Activated T-cell treated with anti-CD3 and anti-CD28 coated beads, Interleukin-2, amount 50 U/mL, for 72 hours (primary cell): ENCODE measurements at places on chromosomes 13 and 19.
A peak's percentile ranks its signal among the peaks of the same experiment; 100 is the strongest.

- H3K36me3 ChIP-seq = no peaks in the 10 kb centered on the region
- no peak overlapping the region for H3K27ac ChIP-seq
- peaks cover 69% of the 10 kb centered on the region for H3K27me3 ChIP-seq
- peaks cover 22% of the 10 kb centered on the region for H3K4me1 ChIP-seq
- DNase-seq = no peak
These were observed 3.3 kb upstream of the KLK15 start for GRCh38 chr19:50836543-50837195.

GRCh38 chr13:31556376-31556775 lies 182.9 kb upstream of the RXFP2 start:
- H3K27ac ChIP-seq = no peak overlapping the region
- no peaks in the 10 kb centered on the region for H3K27me3 ChIP-seq
- no peak overlapping the region for H3K4me3 ChIP-seq
- DNase-seq = no peak
- H3K4me1 ChIP-seq = no peaks in the 10 kb centered on the region

GRCh38 chr19:664913-665443 lies 2.0 kb upstream of the RNF126 start:
- H3K4me1 ChIP-seq = peaks cover 36% of the 10 kb centered on the region
- peaks cover 3% of the 10 kb centered on the region for H3K36me3 ChIP-seq
- DNase-seq = peak; percentile 87
- H3K27ac ChIP-seq = peak overlapping the region; percentile 30
- H3K27me3 ChIP-seq = no peaks in the 10 kb centered on the region

GRCh38 chr19:35379992-35380391 lies 9.1 kb downstream of the GPR42 start:
- no peak overlapping the region for H3K27ac ChIP-seq
- peaks cover 53% of the 10 kb centered on the region for H3K27me3 ChIP-seq
- no peak for DNase-seq
- peaks cover 6% of the 10 kb centered on the region for H3K36me3 ChIP-seq

DNA sequence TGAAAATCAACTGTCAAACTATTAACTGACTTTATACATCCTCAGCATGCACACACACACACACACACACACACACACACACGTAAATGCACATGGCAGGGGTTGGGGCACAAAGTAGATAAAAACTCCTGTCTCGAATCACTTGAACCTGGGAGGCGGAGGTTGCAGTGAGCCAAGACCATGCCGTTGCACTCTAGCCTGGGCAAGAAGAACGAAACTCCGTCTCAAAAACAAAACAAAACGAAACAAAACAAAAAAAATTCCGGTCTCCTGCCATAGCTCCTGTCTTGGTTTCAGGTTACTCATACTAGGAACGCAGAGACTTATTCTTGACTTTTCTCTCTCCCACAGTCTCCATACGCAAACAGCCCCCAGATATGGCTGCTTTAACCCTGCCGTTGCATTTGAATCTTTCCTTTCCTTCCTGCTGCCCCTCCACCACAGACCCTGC lies 148.9 kb downstream of the SHISA2 start:
- H3K27ac ChIP-seq = no peak overlapping the region
- DNase-seq = peak; percentile 28
- H3K4me1 ChIP-seq = peaks cover 24% of the 10 kb centered on the region
- H3K4me3 ChIP-seq = no peak overlapping the region
- H3K27me3 ChIP-seq = peaks cover 15% of the 10 kb centered on the region

DNA sequence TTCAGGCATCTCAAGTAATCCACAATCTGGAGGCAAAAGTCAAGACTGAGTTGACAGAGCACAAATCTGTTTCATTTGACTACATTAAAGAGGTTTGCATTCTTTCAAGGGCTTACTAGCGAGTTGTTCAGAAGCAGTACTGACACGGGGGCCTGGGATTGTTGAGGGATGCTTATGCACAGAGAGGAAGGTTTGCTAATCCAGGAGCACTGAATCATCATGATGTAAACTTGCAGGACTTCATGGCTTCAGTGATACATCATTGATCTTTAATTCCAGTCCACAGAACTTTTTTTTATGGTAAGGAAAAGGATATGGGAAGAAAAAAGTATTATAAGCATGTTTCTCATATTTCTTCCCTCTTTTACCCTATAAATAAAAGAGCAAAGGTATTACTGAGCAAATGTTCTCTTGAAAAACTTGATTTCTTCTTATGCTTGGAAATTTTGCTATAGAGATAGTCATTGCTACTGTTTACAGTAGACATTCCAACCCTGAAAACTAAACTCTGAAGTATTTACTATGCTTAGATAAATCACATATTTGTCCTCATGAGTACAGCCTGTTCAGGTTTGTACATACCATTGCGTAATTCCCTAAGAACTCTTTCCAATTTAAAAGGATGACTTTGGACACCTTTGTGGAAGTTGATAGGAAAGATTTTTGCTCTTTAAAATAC lies 65.8 kb upstream of the KPNA3 start:
- H3K4me3 ChIP-seq = no peak overlapping the region
- peaks cover 3% of the 10 kb centered on the region for H3K36me3 ChIP-seq
- H3K4me1 ChIP-seq = no peaks in the 10 kb centered on the region
- H3K27me3 ChIP-seq = peaks cover 9% of the 10 kb centered on the region
- no peak for DNase-seq
- no peak overlapping the region for H3K27ac ChIP-seq

DNA sequence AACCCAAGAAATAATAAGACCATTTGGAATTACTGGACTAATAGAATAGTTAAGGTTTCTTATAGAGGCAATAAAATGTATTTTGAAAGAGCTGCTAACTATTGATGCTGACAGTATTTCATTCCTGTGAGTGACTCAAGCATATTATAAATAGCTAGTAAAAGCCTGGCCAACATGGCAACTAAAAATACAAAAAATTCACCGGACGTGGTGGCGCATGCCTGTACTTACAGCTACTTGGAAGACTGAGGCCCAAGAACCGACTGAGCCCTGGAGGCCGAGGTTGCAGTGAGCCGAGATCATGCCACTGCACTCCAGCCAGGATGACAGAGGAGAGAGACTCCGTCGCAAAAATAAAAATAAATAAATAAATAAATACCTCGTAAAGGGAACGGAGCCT lies 5.4 kb upstream of the ICAM3 start:
- H3K4me3 ChIP-seq = no peak overlapping the region
- H3K27me3 ChIP-seq = no peaks in the 10 kb centered on the region
- H3K4me1 ChIP-seq = peaks cover 12% of the 10 kb centered on the region
- no peak for DNase-seq
- no peaks in the 10 kb centered on the region for H3K36me3 ChIP-seq

GRCh38 chr19:48982280-48982679 lies 10.8 kb downstream of the GYS1 start:
- H3K27me3 ChIP-seq = no peaks in the 10 kb centered on the region
- no peak for DNase-seq
- no peaks in the 10 kb centered on the region for H3K36me3 ChIP-seq
- no peak overlapping the region for H3K27ac ChIP-seq
- peaks cover 3% of the 10 kb centered on the region for H3K4me1 ChIP-seq

DNA sequence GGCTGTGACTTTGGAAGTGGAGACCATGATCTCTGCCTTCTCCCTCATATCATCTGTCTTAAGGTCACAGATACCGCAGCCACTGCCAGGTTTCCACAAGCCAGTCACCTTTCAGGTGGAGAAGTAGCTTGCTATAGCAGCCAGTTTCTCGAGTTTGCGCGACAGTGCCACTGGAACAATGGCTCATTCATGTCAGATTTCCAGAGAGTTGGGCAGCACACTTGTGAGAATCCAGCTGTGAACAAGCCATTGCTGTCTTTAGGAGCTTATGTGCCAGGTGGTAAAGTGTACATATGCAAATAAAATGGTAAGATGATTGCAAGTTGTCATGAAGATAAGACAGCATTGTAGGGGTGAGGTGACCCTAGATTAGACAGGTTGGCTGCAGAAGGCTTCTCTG lies 22.3 kb downstream of the GARRE1 start:
- no peak for DNase-seq
- no peaks in the 10 kb centered on the region for H3K27me3 ChIP-seq
- no peaks in the 10 kb centered on the region for H3K36me3 ChIP-seq
- peak overlapping the region; percentile 47 for H3K4me3 ChIP-seq
- H3K27ac ChIP-seq = peak overlapping the region; percentile 13
- peaks cover 49% of the 10 kb centered on the region for H3K4me1 ChIP-seq

GRCh38 chr13:110809871-110810486 lies 96.5 kb downstream of the ING1 start:
- no peaks in the 10 kb centered on the region for H3K36me3 ChIP-seq
- no peak overlapping the region for H3K27ac ChIP-seq
- H3K27me3 ChIP-seq = peaks cover 59% of the 10 kb centered on the region
- no peak for DNase-seq

- no peak overlapping the region for H3K4me3 ChIP-seq
- no peaks in the 10 kb centered on the region for H3K4me1 ChIP-seq
- no peaks in the 10 kb centered on the region for H3K36me3 ChIP-seq
- no peaks in the 10 kb centered on the region for H3K27me3 ChIP-seq
- no peak overlapping the region for H3K27ac ChIP-seq
- DNase-seq = no peak
These were observed 703.3 kb upstream of the ARGLU1 start for GRCh38 chr13:107271227-107271626.

DNA sequence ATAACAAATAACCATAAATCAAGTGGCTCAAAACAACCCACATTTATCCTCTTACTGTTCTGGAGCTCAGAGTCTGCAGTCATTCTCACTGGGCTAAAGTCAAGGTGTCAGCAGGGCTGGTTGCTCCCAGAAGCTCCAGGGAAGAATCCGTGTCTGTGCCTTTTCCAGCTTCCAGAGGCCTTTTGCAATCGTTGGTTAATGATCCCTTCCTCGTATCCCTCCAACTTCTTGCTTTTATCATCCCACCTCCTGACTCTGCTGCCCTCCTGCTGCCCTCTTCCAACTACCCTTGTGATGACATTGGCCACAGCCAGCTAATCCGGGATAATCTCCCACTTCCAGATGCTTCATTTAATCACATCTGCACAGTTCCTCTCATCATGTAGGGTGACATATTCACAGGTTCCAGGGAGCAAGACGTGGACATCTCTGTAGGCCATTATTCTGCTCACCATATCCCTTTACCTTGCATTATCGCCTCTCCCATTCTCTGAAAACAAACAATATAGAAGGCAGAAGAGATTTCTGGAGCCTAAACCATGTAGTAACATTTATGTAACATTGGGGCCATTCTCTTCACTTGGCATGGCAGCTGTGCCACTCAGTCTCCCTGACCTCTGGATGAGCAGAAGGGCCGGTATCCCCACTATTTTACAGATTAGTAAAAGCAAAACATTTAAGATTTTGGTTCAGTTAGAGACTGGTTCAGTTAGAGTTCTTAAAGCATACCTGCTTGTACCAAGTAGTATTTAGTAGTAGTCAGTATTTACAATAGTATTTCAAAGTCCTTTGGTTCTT lies 53.5 kb downstream of the RFC3 start:
- DNase-seq = no peak
- H3K4me3 ChIP-seq = no peak overlapping the region
- H3K27ac ChIP-seq = no peak overlapping the region
- no peaks in the 10 kb centered on the region for H3K27me3 ChIP-seq
- H3K36me3 ChIP-seq = no peaks in the 10 kb centered on the region
- H3K4me1 ChIP-seq = no peaks in the 10 kb centered on the region

DNA sequence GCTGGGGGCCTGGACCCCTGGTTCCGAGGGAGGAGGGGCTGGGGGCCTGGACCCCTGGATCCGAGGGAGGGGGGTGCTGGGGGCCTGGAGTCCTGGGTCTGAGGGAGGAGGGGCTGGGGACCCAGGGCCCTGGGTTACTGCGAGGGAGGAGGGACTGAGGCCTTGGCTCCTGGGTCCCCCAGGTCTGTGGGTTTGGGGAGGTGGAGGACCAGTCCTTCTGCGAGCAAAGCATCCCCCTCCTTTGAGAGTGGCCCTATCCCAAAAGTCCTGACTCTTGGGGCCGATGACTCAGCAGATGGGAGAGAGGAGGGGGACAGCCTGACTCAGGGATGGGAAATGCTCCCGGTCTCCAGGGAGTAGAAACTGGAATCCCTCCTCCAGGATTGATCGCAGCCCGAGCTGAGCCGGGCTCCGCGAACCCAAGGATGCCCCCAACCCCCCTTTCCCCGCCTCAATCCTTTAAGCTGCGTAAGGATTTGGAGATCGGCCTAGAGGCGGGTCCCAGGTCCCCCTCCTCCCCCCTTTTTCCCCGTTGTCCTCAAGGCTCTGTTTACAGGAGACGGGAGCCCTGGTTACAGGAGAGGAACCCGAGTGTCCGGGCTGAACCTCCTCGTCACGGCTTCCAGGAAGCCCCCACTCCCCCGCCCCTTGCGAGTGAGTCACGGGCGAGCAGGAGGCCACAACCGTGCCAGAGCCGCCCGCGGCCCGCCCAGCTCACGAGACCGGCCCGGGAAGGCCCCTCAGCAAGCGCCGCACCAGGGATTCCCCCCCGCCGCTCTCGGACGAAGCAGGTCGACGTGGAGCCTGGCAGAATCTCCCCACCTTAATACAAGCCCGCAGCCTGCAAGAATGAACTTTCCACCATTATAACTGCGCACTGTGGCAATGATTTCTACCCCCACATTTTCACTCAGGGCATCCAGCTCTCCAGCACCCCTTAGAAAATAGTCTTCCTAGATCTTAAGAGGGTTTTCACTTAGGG lies 3.0 kb upstream of the ZFP36 start:
- peaks cover 16% of the 10 kb centered on the region for H3K36me3 ChIP-seq
- H3K4me1 ChIP-seq = peaks cover 71% of the 10 kb centered on the region
- peak overlapping the region; percentile 43 for H3K4me3 ChIP-seq
- DNase-seq = peak; percentile 99
- peak overlapping the region; percentile 90 for H3K27ac ChIP-seq

DNA sequence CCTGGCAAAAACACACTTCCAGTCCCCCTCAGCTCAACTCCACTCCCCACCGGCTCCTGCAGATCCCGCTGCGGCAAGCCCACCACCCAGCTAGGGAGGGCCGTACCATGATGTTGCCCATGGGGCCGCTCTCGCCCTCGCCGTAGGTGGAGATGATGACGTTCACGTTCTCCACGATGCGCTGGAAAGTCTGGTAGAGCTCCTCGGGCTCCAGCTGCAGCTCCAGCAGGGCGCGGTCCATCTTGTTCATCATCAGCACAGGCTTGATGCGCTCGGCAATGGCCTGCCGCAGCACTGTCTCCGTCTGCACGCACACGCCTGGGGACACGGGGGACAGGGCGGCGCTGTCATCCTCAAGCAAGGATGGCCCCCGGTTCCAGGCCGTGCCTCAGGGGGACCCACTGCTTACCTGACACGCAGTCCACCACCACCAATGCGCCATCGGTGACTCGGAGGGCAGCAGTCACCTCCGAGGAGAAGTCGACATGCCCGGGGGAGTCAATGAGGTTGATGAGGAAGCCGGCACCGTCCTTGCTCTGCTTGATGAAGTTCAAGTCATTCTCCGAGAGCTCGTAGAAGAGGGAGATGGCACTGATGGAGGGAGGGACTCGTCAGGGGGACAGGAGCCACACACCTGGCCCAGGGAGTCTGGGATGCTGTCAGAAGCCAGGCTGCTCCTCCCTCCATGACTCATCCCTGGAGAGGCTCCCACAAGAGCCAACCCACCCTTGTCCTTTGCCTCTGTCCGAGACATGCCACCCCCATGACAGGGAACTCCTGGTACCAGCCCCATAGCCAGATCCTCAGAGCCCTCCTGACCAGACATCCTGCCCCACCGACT lies 2.3 kb downstream of the EEF2 start:
- H3K4me1 ChIP-seq = peaks cover 69% of the 10 kb centered on the region
- no peaks in the 10 kb centered on the region for H3K27me3 ChIP-seq
- no peak for DNase-seq
- H3K27ac ChIP-seq = peak overlapping the region; percentile 97
- peaks cover 45% of the 10 kb centered on the region for H3K36me3 ChIP-seq

- H3K27me3 ChIP-seq = no peaks in the 10 kb centered on the region
- H3K4me1 ChIP-seq = no peaks in the 10 kb centered on the region
- no peak overlapping the region for H3K27ac ChIP-seq
- no peak for DNase-seq
- H3K36me3 ChIP-seq = no peaks in the 10 kb centered on the region
- no peak overlapping the region for H3K4me3 ChIP-seq
These were observed 222.3 kb downstream of the TEX29 start for GRCh38 chr13:111542530-111543341.

GRCh38 chr13:27967736-27968315 lies 1.3 kb downstream of the CDX2 start:
- H3K27ac ChIP-seq = peak overlapping the region; percentile 63
- DNase-seq = no peak
- H3K27me3 ChIP-seq = peaks cover 85% of the 10 kb centered on the region
